Fibroblast of skin of left biceps (primary cell): ENCODE measurements at places on chromosomes 2 and 18.

GRCh38 chr18:55981712-55982475 is 393.9 kb upstream of the TCF4 start:
- no peak for DNase-seq

GRCh38 chr2:200054681-200055468 is 99.5 kb downstream of the MAIP1 start:
- no peak for DNase-seq

DNA sequence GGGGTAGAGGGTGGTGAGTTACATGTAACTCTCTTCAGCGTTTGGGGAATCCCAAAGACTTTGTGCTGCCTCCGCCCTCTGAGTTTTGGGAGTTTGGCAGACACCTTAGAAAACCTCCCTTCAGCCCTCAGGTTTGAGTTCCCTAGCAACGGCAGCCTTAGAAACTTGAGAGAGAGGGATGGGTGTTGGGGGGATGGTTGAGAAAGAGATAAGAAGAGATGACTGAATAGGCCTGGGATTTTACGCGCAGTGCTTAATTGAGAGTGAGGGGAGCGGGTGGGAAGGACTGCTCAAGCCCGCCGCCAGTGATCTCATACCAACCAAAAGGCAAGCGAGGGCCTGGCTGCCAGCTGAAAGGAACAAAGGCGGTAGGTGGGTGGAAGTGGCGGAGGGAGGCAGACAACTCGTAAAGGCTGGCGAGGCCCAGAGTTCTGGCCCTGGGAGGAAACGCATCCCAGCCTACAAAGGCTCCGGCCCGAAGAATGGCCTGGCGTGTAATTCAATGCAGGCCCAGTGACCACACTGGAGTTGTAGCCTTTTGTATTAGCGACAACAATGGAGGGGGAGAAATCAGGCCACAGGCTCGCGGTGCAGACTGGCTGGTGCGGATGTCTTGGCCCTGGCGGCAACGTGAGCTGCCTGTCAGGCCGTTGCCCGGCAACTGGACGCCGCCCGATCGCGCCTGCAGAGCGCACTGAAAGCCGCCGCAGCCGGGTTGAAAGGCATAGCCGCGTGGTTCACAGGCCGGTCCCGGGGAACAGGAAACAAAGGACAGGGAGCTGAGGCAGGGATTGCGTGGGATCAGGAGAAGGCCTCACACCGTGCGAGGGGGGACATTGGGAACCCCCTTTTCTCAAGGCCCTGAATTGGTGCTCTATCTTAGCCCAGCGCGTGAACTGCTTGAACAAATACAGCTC is 39.9 kb upstream of the DARS1 start:
- DNase-seq, result peak; percentile 4

DNA sequence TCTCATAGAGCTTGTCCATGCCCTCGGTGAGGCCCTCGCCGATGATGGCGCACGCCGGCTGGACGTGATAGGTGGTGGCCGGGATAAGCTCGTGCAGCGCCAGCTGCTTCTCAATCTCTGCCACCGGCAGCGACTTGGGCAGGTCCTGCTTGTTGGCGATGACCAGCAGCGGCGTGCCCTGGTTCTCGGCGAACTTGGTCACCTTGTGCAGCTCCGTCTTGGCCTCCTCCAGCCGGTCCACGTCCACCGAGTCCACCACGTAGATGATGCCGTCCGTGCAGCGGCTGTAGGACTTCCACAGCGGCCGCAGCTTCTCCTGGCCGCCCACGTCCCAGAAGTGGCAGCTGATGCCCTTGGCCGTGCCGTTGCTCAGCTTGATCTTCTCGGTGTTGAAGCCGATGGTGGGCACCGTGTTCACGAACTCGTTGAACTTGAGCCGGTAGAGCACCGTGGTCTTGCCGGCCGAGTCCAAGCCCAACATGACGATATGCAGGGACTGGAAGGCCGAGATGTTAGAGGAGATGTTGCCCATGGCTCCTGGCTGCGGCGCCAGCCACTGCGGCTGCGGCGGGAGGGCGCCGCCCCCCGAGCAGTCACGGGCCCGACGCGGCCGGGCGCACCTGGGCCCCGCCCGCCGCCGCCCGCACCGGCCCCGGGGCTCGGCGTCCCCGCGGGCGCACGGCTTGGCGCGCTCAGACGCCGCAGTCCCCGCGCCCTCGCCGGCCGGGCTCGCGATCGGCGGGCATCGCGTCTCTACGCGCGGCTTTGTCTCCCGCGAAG is 636 bp downstream of the ARL4C start:
- DNase-seq, result no peak

DNA sequence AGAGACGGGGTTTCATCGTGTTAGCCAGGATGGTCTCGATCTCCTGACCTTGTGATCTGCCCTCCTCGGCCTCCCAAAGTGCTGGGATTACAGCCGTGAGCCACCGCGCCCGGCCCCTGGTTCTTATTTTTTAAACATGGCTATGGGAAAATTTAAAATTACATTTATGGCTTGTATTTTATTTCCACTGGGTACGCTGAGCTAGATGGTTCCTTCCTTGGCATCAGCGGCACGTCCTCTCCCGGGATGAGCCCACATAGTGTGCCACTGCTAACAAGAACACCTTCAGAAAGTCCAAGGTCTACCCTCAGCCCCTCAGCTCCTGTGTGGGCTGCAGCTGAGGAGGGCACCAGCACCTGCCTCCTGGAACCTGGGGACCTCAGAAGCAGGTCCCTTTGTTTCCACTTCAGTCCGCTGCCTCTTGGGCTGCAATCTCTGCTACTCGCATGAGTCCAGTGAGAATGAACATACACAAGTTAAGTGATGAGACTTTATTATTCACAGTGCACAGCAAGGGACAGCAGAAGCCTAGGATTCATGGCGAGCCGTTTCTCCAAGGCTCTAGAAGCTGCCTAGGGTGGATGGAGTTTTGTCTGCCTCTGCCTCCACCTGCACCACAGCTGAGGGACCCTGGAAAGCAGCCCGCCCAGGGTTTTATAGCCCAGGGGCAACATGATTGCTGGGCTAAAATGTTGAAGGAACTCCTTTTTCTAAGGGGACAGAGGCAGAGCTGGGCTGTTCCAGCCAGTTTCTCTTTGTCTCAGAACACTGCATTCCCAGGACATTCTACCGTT is 107.5 kb upstream of the TEX51 start:
- DNase-seq, result no peak

- DNase-seq, result no peak
These were observed 186.1 kb downstream of the ADCYAP1 start for GRCh38 chr18:1090758-1091157.

- DNase-seq, result no peak
These were observed 142.0 kb downstream of the SCG2 start for GRCh38 chr2:223460209-223460608.

- DNase-seq, result no peak
These were observed 17.2 kb upstream of the SDC1 start for GRCh38 chr2:20241973-20242726.

DNA sequence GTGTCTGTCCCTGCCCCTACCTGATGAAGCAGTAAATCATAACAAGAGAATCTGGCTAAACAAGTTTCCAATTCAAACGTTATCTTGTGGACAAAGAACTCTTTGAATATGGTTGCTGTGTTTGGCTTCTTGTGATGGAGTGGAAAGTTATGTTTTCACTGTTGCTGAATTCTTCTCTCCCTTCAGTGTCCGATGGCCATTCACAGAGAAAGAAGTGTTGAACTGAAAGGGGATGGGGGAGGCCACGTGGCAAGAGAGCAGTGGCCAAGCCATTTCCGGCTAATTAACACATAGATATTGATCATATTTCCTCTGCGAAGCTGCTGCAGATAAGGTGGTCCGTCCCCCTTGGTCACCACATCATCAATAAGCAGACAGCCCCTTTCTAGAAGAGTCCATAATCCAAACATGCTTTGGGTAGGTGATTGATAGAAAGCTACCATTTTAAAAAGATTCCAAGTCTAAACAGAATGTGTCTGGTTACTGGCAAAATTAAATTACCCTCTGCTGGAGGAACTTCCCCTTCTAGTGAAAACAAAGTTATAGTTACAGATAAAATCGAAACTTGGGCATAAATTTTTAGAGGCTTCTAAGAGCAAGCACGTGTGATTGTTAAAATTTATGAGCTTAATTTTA is 36.9 kb upstream of the FZD7 start:
- DNase-seq, result no peak

- no peak for DNase-seq
These were observed 218.2 kb downstream of the ARL4C start for GRCh38 chr2:234278556-234279255.

- no peak for DNase-seq
These were observed 255.8 kb downstream of the CYP26B1 start for GRCh38 chr2:71891719-71892422.
